A673 (cell line): ENCODE measurements at places on chromosomes 16 and 17. TPM values are rescaled to one million over a fixed set of nuclear protein-coding genes. Genes with fewer than 3 reads are reported as not detected.

CPHXL2 gene
- total RNA-seq, result not detected in 2 replicates

FADS6 gene
- not detected in 2 replicates for total RNA-seq

MT1G gene
- total RNA-seq, result 10.8 and 48.8 TPM in 2 replicates

NTN3 gene
- total RNA-seq, result 1.6 and 2.9 TPM in 2 replicates

FOXF1 gene
- total RNA-seq, result not detected in 2 replicates

EVI2B gene
- total RNA-seq, result 0.92 TPM in 1 of 2 replicates, not detected in the other

LITAF gene
- 6.9 and 12.2 TPM in 2 replicates for total RNA-seq

RAB11FIP4 gene
- total RNA-seq, result 2.4 and 4.1 TPM in 2 replicates

RPL23 gene
- 764 and 879 TPM in 2 replicates for total RNA-seq

CARD14 gene
- total RNA-seq, result 0.09 TPM in 1 of 2 replicates, not detected in the other

DNA sequence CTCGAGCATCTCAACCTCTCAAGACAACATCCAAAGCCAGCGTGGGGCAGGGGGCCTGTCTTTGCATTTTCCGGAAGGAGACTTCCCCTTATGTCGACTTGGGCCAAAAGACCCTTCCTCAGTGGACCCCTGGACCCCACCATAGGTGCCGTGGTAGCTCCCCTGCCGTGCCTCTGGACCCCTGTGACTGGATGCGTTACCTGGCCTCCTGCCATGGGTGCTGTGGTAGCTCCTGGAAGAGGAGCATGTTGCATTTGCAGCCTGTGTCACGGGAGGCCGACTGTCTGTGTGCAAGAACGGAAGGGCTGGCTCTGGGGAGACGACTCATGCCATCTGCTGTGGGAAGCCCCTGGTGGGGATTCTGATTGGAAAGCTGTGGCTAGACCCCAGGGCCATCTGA lies 130.1 kb downstream of the FOXL1 start:
- no peak for DNase-seq

GRCh38 chr16:23209606-23210005 lies 27.1 kb downstream of the SCNN1G start:
- no peak for DNase-seq

DNA sequence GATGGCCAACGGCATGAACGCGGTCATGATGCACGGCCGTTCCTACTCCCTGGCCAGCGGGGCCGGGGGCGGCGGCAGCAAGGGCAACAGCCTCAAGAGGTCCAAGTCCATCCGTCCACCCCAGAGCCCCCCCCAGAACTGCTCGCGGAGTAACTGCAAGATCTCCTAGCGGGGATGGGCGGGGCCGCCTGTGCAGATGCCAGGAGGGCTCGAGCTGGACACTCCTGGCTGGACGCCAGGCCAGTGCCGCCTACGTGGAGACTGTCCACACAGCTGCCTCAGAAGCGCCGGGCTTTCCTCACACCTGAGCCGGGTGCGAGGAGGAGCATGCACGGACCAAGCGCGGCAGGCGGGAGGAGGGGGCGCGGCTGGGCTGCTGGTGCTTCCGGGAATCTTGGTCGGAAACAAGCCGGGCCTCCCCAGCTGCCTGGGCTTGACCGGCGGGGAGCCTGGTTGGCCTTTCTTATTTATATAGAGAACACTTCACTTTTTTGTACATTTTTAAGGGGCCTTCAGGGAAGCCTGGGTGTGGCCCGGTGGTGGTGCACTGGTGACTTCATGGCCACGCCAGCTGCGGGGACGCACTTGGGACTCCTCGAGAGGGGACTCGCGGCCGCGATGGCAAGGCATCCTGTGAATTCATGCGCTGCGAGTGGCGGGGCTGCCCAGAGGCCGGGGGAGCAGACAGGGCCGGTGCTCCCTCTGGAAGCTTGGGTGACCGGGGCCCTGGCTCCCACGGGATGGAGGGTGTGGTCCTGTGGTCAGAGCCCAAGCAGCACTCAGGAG lies 3.1 kb upstream of the WFIKKN1 start:
- no peak for DNase-seq

- DNase-seq, result no peak
Measured at GRCh38 chr17:5825717-5826330, 241.5 kb upstream of the NLRP1 start.

DNA sequence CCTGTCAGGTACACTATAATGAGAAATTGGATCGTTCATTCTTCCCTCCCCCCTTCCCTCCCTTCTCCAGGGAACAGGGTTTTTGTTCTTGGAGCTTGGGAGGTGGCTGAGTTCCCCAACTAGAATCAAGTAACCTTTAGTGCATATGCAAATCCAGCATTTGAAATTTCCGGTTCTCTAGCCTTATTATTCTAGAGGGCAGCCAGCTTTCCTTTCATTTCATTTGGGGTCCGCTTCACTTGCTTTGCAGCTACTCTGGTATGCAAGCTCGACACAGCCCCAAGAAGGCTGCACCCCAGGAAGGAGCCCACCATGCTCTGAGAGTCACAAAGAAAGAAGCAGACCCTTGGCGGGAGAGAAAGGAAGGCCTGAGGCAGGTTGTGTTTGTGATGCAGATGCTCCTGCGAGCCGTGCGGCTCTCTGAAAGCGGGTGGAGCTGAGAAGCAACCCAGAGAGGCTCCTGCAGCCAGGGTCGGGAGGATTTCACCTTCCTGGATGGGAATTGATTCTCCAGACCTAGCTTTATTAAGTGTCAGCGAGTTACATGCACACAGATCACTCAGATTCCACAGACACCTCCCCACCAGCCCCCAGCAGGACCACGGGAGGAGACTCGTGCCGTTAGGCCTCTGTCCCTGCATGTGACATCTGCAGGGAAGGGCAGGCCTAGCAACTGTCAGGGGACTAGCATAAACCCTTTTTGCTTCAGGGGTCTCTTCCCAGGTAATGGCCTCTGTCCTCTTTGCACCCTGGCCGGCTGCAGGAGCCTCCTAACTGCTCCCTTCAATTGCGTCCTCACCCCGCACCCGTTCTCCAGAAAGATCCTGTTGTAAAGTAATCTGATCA lies 34.5 kb downstream of the PMM2 start:
- no peak for DNase-seq

- no peak for DNase-seq
Measured at GRCh38 chr16:2520784-2521531, 787 bp downstream of the AMDHD2 start.

GRCh38 chr16:75702242-75702641 lies 981 bp upstream of the DUXB start:
- peak; percentile 3 for DNase-seq

GRCh38 chr17:41167561-41167960 lies 460 bp downstream of the KRTAP4-3 start:
- no peak for DNase-seq

GRCh38 chr16:9258423-9259051 lies 167.1 kb downstream of the HAPSTR1 start:
- DNase-seq, result peak; percentile 68

DNA sequence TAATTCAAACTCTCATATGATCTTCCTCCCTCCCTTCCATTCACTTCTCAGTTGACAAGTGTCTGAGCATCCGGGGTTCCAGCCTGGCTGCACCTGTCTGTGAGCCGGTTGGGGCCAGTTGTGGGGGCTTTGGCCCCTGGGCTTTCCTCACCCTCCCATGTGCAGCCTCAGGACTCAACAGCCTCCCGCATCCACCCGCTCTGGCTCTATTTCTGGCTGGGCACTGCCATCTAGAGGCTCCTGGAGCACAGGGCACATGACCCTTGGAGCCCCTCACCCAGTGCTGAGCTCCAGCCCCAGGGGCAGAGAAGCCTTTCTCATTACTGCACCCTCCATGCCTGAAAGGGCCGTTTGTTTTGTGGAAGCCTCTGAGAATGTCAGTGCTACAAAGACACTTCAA lies 43.3 kb downstream of the HAPSTR1 start:
- DNase-seq, result peak; percentile 68
